GM12865 (cell line): ENCODE measurements at places on chromosomes 7 and 10.

DNA sequence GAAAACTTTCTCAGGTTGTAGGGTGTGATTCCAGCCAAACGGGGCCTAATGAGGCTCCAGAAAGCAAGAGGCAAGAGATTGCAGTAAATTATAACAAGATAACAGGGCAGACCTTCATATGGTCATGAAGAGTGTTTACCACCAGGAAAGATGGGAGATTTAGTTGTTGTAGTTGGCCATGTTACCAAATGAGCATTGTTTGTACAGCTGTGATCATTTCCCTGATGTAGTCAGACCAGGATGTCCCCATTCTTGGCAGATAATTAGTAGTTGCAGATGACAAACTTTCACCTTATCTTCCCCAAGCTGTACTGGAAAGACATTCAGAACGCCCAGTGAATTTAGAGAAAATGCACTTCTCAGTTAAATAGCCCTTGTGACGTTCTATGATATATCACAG lies 630.8 kb downstream of the ANKRD7 start:
- DNase-seq = no peak

DNA sequence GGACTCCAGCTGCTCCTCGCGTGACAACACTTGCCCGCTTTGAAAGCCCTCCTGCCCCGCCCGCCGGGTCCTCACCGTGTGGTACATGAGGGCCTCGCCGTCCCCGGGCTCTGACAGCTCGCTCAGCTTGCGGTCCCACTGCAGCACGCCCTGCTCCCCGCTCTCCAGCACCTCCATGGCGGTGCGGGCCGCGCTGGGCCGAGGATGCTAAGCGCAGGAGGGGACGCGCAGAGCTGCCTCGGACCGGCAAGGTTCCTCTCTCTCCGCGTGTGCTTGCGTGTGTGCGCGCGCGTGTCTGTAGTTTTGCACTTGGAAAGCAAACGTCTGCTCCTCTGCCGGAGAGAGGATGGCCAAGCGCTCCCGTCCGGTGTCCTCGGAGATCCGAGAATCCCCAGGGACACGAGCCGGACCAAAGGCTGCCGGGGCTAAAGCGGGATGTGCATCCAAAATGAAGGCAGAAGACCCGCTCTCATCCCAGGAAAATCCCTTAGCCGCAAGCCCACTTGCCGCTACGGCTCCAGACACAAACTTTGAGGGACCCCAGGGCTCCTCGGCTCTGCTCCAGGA lies at the start of gene CREB3L2:
Gene CREB3L2 (minus strand): TSS at position 558 of the 567 bp plus-strand sequence. CDS start 381 bp downstream, at position 177.
- peak; percentile 83 for DNase-seq

GRCh38 chr7:158782761-158783401 lies 46.4 kb downstream of the ESYT2 start:
- DNase-seq = no peak

GRCh38 chr10:31317652-31318381 lies 1.2 kb upstream of the ZEB1 start:
- no peak for DNase-seq

DNA sequence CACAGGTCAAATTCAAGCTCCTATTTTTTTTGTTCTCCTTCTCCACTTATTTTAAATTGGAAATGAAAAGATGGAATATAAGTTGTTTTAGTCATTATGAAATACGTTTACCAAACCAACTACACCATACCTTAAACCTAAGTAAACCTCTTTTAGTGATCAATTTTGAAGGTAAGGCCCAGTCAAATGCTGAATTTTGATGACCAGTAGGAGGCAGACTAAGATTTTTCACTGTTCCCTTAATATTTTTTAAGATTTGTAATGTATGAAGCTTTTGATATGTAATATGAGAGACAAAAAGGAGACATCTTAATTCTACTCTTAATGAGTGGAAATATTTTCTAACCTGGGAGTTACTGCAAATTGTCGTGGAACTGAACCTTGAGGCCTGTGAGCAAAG lies 311.6 kb downstream of the EXOC4 start:
- no peak for DNase-seq

GRCh38 chr7:33534833-33535232 lies 370.5 kb upstream of the BMPER start:
- no peak for DNase-seq

GRCh38 chr7:139990571-139991268 lies 72.0 kb downstream of the PARP12 start:
- DNase-seq = no peak

DNA sequence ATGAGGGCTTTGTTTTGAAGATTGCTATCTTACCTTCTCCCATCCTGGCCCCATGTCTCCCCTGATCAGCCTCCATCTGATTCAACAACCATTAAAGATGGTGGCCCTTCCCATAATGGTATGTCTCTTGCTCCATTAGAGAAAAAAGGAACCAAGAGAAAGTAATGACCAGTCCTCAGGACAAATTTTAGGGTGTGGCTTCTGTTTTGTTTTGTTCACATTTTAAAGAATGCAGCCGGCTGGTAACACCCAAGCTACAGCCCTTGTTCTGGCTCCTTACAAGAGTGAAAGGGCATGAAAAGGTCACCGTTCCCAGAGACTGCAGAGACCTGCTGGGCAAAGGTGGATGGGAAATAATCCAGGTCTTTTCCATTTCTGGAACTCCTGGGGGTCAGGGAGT lies 287.9 kb upstream of the NEBL start:
- peak; percentile 25 for DNase-seq

GRCh38 chr7:79897166-79897565 lies 237.5 kb upstream of the GNAI1 start:
- DNase-seq = no peak

DNA sequence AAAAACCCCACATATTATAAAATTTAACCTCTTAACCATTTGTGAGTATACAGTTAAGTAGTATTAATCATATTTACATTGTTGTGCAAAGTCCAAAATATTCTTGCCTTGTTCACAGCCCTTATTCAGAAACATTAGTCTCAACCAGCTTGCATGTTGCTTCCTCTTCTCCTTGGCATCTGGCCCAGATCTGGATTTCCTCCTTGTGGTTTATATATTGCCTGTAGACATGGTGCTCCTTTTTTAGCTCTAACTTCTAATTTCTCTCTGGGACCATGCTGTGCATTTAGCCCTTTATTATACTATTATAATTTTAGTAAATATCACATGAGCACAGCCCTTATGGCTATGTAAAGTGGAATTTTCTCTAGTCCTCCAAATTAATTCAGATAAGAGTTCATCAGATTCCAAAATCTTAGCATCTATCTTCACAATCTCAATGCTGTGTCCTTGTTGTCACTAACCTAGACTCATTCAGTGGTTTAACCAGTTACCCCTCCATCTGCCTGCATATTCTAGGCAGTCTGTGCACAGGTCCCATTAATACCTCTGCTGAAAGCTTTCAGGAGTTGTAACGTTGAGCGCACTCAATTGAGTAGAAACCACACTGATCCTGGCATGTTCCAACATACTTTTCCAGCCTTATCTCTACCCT lies 7.9 kb downstream of the CPED1 start:
- DNase-seq = peak; percentile 34

DNA sequence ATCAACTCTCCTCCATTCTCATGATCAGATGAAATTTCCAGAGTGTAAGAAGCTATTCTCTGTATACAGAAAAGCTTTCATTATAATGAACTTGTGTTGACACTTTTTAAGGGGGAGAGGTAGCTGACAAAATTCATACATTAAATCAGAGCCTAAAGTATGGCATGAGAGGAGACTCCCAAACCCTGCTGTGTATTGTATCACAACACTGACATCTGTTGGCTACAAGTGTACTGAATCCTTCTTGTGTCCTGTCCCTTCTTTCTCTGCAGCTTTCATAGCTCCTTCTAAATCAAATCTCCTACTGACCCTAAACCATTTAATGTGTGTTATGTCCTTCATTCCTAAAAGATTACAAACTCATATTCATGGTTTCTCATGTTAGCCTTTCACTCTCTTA lies 70.9 kb downstream of the GCC1 start:
- DNase-seq = peak; percentile 28

- DNase-seq = peak; percentile 18
Measured at GRCh38 chr7:22700559-22701002, 26.4 kb upstream of the IL6 start.

- no peak for DNase-seq
Measured at GRCh38 chr10:115657161-115657860, 564.1 kb downstream of the ATRNL1 start.

DNA sequence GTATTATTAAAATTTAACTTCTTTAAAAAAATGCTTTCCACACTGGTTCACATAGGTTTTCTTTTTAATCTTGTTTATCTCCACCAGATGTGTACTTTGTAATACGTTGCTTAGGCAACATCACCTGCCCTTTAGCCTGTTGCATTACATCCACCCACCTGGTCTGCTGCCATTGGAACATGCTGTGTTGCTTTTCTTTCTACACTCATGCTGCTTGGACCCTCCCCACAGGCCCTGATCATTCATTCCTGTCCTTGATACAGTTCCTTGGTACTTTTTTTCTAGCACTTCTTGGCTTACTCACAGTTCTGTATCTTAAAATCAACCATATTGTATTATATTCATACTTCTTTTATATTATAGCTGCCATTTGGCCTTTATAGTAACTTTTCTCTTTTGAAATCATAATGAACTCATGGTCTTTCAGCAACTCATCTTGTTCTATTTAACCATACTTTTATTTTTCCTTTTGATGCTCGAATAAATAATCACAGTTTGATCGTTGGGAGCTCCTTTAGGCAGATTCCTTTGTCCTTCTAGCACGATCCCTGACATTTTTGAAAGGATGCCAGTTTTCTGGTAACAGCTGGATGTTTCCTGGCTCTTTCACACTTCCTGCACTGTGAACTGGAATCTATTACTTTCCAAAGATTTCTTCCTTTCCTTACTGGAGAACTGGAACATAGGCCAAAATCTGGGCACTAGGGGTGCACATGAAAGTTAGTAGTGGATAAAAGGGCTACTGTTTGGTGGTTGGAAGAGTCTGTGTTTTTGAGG lies 125.1 kb downstream of the CDK14 start:
- no peak for DNase-seq

GRCh38 chr7:155804897-155805825 lies 7.1 kb downstream of the SHH start:
- DNase-seq = peak; percentile 38

GRCh38 chr7:148398844-148399365 lies 191.7 kb upstream of the C7orf33 start:
- peak; percentile 6 for DNase-seq

- DNase-seq = peak; percentile 6
Measured at GRCh38 chr10:7606951-7607404, 59.8 kb downstream of the ITIH5 start.

GRCh38 chr10:86371116-86371515 lies 4.5 kb upstream of the GRID1 start:
- no peak for DNase-seq

DNA sequence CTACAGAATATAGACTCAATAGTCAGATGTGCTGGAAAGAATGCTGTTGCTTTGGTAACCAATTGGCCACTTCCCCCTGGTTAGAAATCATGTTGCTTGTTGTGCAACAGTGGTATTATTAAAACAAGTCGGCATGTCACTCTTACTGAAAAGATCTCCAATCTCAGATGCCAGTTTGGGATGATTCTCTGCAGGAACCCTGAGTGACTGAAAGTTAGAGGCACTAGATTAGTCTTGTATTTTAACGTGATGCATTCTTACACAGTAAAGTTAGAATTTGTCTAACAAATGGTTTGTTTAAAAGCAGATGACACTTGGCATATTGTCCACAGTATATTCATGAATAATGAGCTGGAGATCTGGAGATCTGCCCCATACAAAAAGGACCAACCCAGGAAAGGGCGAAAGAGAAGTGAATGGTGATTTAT lies 287.6 kb downstream of the TWIST1 start:
- DNase-seq = no peak

DNA sequence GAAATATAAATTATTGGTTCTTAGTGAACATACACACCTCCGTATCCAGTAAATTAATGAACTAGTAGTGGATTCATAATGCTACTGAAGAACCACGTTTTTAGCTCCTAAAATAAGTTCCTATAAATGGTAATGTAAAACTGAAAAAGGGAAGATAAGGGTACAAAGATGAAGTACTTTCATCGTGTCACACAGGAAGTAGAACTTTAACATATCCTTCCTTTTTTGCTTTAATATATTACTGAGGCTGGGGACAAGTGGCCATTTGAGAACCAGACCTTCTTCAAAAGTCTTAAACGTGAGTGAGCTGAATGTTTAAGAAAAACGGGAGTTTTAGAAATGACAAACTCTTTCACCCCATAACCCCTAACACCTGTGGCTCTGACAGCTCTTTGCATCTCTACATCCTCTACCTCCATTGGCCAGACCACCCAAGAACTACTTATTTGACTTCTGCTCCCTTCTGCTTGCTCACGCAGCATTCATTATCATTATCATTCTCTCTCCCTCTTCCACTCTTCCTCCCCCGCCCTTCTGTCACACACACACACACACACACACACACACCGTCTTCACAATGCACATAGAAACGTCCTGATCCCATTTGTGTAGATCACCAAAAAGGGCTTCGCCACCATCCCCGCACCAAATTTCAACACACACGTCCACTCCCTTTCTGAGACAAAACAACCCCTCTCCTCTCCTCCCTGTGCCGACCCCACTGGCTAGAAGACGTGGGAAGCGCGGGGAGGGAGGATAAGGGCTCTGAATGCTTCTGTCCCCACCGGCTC lies 677 bp downstream of the SKAP2 start:
- peak; percentile 69 for DNase-seq

GRCh38 chr7:49060743-49061142 lies 136.4 kb downstream of the CDC14C start:
- DNase-seq = no peak

GRCh38 chr10:102375867-102376266 lies 19.6 kb upstream of the NFKB2 start:
- no peak for DNase-seq

DNA sequence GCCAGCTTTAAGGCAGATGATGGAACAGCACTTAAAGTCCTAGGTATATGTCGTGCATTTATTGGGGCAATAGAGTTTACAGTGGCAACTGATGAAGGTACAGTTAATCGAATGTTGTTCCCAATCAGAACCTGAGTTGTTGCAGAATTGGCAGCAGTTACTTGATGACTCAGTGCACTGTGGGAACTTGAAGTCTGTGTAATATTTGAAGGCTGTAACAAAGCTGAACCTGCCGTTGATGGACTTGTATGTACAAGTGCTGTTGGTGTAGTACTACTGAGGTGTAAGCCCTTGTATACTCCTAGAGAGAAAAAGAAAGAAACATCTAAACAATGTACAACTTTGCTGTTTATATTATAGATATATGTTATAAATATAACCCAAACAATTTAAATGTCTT lies 75.3 kb downstream of the EPC1 start:
- DNase-seq = no peak

- no peak for DNase-seq
Measured at GRCh38 chr7:6650086-6650485, 13.0 kb downstream of the ZNF316 start.

- no peak for DNase-seq
Measured at GRCh38 chr10:43130770-43131171, 7.5 kb upstream of the CSGALNACT2 start.

GRCh38 chr10:126402721-126403695 lies 14.7 kb upstream of the ADAM12 start:
- no peak for DNase-seq

GRCh38 chr7:37408291-37409228 lies 40.1 kb downstream of the ELMO1 start:
- DNase-seq = peak; percentile 58

- DNase-seq = no peak
Measured at GRCh38 chr10:46222364-46222935, 64.3 kb upstream of the ANTXRL start.

DNA sequence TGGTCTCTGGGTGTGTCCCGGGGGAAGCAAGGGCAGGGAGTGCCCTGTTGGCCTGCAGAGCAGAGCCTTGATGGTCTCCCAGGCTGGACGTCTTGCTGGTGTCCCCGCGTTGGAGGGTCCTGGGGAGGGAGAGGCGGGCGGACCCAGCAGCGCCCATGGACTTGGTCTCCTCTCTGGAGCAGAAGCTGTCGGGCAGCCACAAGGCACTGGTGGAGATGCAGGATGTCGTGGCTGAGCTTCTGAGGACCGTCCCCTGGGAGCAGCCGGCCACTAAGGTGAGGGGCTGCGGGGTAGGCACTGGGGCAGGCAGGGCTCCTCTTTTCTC lies 20.9 kb downstream of the TTYH3 start:
- no peak for DNase-seq
